ENCODE measurements at places on chromosomes 11 and 22.

DNA sequence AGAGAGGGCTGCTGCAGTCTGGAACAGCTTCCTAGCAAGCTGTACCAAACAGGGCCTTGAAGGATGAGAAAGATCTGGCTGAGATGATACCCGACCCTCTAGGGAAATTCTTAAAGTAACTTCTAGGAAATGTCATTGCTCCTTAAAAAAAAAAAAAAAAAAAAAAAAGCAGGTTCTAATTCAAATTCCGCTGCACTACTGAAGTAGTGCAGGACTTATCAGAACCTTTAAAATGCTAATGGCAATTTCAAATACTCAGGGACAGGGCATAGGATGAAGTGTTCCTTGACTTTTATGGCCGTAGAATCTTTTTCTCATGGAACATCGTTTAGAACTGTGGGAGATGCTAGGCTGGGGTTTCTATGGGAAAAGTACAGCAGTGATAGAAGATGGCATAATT, 13.1 kb downstream of the MIAT start:
- no peak for DNase-seq

DNA sequence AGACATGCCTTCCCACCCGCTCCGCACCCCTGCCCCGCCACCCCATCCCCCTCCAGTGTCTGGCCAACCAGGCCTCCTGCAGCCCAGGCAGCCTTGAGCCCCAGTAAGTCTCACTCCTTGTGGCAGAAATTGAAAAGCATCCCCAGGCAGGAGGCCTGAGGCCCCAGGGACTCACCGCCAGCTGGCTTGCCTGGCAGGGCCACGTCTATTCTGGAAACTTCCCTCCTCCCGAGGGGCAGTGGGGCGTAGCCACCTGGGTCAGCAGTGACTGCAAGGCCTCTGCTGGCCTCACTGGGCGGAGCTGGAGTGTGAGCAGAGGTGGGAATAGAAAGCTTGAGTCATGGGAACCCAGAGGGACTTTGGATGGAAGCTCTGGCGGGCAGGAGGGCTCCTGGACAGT, 26.3 kb downstream of the ANO1 start:
- DNase-seq, result no peak

- no peak for DNase-seq
Measured at GRCh38 chr11:64136765-64137441, 29.0 kb downstream of the MACROD1 start.

DNA sequence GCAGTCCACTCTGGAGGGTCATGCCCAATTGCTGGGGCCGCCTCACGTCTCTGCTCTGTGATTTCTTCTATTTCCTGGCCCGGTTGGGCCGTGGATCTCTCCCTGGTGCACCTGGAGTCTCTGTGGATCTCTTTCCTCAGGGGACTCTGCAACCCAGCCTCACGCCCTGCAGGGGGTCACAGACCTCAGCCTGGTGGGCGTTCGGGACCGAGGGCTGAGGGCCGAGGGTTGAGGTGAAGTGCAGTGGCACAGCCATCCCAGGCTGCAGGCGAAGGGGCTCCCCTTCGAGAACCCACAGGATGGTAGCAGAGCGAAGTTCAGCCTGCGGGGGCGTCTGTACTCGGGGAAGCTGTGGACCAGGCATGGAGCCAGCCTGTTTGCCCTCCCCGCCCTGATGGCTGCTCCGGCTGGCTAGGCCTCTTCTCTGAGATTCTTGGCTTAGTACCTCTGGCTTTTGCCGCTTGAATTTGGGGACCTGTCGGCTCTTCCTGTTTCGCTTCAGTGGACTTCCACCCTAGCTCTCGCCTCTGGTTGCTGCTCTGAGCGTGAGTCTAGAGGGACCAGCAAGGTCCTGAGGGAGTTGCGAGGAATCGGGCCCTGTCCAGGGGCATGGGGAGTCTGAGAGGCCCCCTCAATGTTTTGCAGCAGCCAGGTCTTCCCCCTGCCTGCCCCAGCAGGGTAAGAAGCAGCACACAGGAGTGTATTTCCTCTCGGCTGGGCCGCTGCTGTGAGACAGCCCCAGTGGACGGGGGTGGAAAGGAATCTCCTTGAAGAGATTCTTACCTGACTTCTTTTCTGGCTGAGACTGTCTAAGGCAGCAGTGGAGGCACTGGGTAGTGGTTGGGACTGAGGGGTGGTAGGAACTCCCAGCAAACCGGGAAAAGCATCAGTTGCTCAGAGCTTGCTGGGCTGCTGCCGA, 140.8 kb downstream of the TBC1D22A start:
- DNase-seq, result no peak

- peak; percentile 50 for DNase-seq
Measured at GRCh38 chr11:504053-504993, 2.7 kb downstream of the RNH1 start.

Measured in fibroblast of villous mesenchyme (primary cell).